ENCODE measurements at places on chromosomes 16 and 17.

- no peak for DNase-seq
Observed at GRCh38 chr17:66292353-66292752, 10.1 kb upstream of the PRKCA start.

- no peak for DNase-seq
Observed at GRCh38 chr17:1474402-1475189, 17.9 kb downstream of the MYO1C start.

DNA sequence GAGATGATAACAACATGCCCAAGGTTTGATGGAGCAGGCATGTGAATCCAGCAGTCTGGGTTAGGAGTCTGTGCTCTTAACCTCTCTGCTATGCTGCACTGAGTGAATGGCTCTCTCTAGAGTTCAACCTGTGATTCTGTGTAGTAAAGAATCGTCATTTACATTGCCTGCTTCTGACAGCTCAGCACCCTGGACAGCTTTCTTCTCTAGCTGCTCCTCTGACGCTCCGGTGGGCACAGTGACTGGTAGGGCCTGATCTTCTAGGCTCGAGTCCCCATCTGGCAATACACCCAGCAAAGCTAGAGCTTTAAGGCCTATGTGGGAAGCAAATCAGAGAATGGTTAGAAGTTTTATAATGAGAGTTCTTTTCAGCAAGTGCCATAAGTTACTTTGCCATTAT is 85.3 kb upstream of the ATP2A3 start:
- no peak for DNase-seq

- DNase-seq, result no peak
Observed at GRCh38 chr16:56460101-56460500, 8.7 kb downstream of the OGFOD1 start.

GRCh38 chr17:44221862-44222111 is 2.3 kb upstream of the UBTF start:
- no peak for DNase-seq

- no peak for DNase-seq
Observed at GRCh38 chr16:14419817-14420216, 210.2 kb downstream of the PARN start.

GRCh38 chr16:72367851-72368250 is 195.9 kb upstream of the PMFBP1 start:
- no peak for DNase-seq

- DNase-seq, result no peak
Observed at GRCh38 chr17:77611791-77612502, 346.6 kb upstream of the TNRC6C start.

DNA sequence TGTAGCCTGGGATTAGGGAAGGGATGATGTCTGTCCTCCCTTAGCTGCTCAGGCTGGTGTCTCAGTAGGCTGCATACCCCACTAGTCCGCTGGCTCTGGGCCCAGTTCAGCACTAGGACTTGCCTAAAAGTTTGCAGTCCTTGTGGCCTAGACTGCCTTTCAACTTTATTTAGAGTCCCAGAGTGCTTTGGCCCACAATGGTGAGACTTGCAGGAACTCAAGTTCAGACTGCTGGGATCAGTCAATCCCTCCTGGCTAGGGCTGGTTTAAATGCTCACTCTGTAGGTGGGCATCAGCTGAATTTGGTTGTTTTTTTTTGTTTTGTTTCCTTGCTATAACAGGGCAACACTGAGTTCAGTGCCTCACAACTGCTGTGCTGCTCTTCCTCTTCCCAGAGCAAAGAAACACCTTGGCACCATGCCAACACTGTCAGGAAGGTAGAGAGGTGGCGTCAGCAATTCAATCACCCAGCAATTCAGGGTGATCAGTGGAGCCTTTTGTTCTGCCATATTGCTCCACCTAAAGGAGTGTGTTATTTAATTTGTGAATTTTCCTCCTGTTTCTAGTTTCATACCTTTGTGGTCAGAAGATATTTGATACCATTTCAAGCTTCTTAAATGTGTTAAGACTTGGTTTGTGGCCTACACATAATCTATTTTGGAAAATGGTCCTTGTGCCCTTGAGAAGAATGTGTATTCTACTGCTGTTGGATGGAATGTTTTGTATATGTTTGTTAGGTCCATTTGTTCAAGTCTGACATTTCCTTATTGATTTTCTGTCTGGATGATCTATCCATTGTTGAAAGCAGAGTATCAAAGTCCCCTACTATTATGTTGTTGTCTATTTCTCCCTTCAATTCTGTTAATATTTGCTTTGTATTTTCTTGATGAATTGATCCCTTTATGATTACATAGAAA is 284.0 kb upstream of the PMFBP1 start:
- no peak for DNase-seq

DNA sequence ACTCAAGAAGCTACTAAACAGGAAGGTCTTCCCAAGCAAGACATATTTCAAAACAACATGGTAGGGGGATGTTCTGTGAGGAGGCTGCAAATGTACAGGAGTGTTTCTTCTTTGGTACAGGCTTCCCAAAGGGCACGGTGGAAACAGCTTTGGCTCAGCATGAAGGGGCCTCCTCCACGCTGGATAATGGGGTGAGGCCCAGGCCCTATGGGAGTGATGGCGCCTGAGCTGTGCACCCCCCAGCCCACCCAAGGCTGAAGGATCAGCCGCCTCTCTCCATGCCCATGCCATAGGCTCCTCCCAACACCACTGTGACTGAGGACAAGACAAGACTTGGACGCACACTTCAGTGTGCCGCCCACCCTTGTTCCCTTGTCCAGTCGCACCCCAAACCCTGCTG is 6.8 kb downstream of the CD300E start:
- DNase-seq, result no peak

GRCh38 chr16:17759451-17760390 is 289.0 kb upstream of the XYLT1 start:
- no peak for DNase-seq

- DNase-seq, result no peak
Observed at GRCh38 chr17:11853321-11854151, 143.7 kb downstream of the ZNF18 start.

GRCh38 chr16:84178146-84178765 is 8.6 kb downstream of the TAF1C start:
- DNase-seq, result no peak

DNA sequence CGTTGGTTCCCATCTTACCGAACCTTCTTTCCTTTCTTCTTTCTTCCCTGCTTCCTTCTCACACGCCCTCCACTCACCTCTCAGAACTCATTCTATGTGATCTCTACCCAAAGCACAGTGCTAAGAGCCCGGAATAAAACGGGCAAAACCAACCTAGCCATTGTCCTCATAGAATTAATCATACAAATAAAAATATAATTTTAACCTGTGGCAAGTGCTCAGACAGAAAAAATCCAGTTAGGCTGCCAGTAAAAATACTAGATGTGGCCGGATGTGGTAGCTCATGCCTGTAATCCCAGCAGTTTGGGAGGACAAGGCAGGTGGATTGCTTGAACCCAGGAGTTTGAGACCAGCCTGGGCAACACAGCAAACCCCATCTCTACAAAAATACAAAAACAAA is 27.0 kb downstream of the BMERB1 start:
- DNase-seq, result no peak

- no peak for DNase-seq
Observed at GRCh38 chr16:69741951-69742904, 12.5 kb downstream of the NOB1 start.

GRCh38 chr16:50160495-50161164 is 7.5 kb downstream of the TENT4B start:
- no peak for DNase-seq
